ENCODE measurements at places on chromosomes 1 and 21. TPM values are rescaled to one million over a fixed set of nuclear protein-coding genes. Genes with fewer than 3 reads are reported as not detected.

The AQP10 gene
- not detected for polyA plus RNA-seq

The PLA2G2D gene
- polyA plus RNA-seq, result not detected

The COL8A2 gene
- polyA plus RNA-seq, result 44.0 TPM

The TIAM1 gene
- polyA plus RNA-seq, result 14.7 TPM

The DMBX1 gene
- polyA plus RNA-seq, result not detected

The CHI3L1 gene
- 11.3 TPM for polyA plus RNA-seq

The CD164L2 gene
- 0.20 TPM for polyA plus RNA-seq

The DPT gene
- polyA plus RNA-seq, result 0.12 TPM

The F13B gene
- polyA plus RNA-seq, result 0.72 TPM

The CELA2B gene
- not detected for polyA plus RNA-seq

DNA sequence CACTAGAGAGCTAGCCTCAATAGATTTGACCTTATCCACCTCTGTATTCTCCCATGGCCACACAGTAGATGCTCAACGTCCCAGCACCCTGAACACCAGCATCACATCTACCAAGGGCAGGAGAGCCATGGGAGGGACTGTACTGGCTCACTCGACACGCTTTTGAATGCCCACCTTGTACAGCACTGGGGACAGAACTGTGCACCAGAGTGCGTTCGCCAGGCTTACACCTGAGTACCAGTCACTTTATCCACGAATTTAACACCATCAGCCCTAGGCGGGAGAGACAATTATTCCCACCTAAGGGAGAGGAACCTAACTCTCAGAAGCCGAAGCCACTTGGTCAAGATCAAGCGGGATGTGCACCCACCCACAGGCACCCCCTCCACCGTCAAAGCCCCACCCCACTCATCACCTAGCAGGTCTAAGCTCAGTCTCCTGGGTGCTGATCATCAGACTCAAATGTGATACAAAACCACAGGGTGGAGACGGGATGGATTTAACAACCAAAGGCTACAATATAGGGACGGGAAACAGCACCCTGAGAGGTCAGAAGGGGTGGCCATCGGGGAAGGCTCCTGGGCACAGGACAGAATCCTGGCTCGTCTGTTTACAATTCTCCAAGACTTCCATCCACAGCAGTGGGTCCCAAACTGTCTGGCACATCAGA lies 110.5 kb downstream of the GLIS1 start:
- no peak for DNase-seq

DNA sequence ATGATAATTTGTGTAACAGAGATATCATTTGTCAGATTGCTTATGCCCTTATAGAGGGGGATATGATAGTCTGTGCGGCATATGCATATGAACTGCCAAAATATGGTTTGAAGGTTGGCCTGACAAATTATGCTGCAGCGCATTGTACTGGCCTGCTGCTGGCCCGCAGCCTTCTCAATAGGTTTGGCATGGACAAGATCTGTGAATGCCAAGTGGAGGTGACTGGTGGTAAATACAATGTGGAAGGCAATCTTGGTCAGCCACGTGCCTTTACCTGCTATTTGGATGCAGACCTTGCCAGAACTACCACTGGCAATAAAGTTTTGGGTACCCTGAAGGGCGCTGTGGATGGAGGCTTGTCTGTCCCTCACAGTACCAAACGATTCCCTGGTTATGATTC lies 82.4 kb downstream of the ZMYM4 start:
- DNase-seq, result no peak

GRCh38 chr1:43444836-43445235 lies 8.9 kb downstream of the HYI start:
- no peak for DNase-seq

- DNase-seq, result no peak
Observed at GRCh38 chr1:117602862-117603261, 3.0 kb upstream of the TENT5C start.

- no peak for DNase-seq
Observed at GRCh38 chr1:218671573-218671972, 326.4 kb downstream of the TGFB2 start.

GRCh38 chr1:206583707-206584648 lies 28.3 kb downstream of the EIF2D start:
- DNase-seq, result peak; percentile 26

GRCh38 chr1:89850844-89851415 lies 30.1 kb downstream of the LRRC8D start:
- no peak for DNase-seq

DNA sequence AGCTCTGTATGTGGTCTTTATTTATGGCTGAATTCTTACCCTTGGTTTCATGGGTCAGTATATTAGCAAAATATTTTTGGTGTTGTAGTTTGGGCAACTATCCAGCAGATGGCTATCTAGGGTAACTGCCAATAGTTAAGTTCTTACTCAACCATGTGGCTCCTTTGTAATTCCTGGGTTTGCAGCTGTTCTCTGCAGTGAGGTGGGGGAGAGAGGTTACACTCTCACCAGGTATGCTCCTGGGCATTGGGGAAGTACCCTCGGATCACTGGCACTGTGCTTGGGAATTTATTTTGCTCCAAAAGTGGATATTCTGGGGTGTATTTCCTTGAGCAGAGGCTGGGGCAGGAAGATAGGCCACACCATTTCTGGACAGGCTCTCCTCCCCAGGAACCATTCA lies 436.7 kb upstream of the TMPRSS15 start:
- no peak for DNase-seq

- no peak for DNase-seq
Observed at GRCh38 chr21:41363370-41364270, 1.8 kb downstream of the MX2 start.

GRCh38 chr1:234961456-234962339 lies 166.9 kb downstream of the TOMM20 start:
- DNase-seq, result peak; percentile 87

GRCh38 chr1:206829282-206829681 lies 36.1 kb upstream of the IL20 start:
- DNase-seq, result no peak

DNA sequence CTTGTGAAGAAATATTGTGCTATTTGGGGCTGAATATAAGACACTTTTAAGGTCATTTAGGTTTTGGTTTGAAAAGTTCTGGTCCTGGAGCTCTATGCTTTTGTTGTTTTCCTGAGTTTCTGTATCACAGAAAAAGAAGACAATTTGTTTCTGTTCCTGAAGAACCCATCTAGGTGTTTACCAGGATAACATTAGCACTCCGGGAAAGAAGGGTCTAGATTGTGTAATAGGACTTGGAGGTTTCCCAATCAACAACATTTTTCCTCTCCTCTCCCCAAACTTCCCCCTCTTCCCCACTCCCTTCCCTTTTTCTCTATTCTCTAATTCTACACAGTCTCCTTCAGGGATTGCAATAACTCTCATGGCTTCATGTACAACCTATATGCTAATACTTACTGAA lies 78.7 kb downstream of the PTPRC start:
- DNase-seq, result no peak

DNA sequence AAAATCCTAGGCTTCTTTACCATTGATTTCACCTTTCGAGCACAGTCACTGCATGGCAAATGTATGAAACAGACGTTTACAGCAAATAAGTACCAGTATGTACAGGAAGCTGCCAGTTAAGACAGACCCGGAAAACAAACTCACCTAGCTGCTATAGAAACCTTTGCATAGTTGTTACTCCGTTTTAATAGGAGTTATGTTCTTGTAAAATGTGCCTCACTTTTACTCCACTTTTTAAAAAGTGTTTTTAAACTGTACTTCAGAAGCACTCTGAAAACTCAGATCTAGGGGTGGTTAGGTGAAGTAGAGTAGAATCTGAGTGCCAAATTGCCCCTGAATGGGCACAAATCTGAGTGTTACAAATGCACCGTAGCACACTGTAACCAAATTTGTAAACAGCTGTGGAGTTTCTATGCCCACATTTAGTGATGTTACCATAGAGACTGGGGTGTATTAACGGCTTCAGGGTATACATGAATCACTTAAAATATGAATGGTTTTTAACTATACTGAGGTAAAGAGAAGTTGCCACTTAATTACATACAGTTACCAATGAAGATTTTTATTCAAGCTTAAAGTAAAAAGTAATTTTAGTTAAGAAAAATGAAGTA lies 30.7 kb downstream of the CNIH4 start:
- DNase-seq, result no peak

DNA sequence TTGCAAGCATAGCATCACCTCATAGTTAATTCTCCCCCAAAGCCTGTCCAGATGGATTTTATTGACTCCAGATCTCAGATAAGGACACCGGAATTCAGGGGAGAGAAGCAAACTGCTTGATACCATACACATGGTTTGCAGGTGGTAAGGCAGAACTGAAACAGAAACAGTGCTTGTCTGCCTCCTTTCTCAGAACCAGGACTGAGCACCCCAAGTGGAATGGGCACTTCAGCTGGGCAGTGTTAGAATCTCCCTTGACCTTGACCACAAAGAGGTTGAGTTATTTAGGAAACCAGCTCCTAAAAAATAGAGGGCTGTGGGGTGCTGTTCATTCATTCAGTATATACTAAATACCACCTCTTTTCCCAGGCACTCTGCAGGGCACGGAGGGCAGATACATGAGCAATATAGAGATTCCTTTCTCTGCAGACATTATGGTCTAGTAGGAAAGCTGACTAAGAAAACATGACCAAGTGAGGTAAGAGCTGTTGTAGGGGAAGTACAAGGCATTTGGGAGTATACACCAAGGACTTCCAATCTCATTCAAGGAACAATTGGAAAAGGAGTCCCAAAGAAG lies 185.2 kb downstream of the C1orf94 start:
- no peak for DNase-seq

DNA sequence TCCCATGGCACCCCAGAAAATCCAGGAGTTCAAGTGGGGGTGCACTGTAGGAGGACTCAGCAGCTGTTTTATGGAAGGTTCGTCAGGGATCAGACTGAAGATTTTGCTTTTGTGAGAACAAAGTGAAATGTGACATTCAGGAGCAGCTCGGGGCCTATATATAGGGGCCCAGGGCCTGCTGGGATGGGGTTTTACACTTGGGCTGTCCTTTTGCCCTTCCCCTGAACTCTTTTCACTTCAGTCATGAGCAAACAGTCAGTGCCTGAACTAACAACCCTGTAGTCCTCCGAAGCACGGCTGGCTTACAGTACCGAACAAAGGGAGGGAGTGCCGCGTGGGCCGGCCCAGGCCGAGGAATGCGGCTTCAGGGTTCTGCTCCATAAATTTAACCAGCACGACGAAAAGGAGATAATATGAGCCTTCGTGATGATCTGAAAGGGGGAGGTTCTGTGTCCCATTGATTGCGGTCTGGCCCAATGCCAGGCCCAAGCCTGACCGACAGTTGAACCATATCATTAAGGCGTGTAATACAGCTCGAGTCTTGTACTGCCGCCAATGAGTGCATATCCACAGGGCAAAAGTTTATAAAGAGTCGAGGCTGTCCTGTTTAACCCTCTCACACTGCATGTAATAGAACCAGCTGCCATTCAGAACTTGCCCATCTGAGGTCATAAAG lies 139.9 kb downstream of the DHRS3 start:
- DNase-seq, result peak; percentile 93

GRCh38 chr1:222897527-222898190 lies 82.8 kb downstream of the DISP1 start:
- DNase-seq, result no peak

GRCh38 chr1:118396829-118397495 lies 211.9 kb upstream of the SPAG17 start:
- no peak for DNase-seq

DNA sequence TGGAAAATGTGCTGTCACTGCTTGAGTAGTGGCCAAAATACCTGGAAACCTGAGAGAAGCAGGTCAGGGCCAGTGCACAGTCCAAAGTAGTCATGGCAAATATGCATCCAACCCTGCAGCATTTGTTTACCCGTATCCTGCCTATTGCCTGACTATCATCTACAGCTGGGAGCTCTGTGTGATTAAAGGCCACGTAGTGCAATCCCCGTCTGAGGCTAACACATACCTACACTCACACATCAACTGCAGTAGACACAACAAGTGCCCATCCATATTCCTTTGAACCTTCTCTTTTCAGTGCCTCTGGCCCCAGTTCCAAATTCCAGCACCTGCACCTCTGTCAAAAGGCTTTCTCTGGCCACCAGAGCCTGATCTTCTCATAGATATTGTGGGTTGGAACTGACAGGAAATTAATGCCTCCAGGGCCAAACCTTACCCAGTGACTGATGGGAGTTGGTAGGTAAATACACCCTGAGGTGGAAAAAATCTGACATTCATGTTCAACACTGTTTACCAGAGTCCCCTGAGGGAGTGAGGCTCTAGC lies 383.0 kb downstream of the SETD4 start:
- no peak for DNase-seq

- DNase-seq, result no peak
Observed at GRCh38 chr1:246515390-246516005, 8.4 kb upstream of the SMYD3 start.
